NCI-H748 treated with DMSO at 0.1 percent for 48 hours (cell line): ENCODE measurements at places on chromosomes 16 and 17.
A peak's percentile ranks its signal among the peaks of the same experiment; 100 is the strongest.

- DNase-seq = no peak
Observed at GRCh38 chr17:50196036-50196435, 5.4 kb downstream of the COL1A1 start.

DNA sequence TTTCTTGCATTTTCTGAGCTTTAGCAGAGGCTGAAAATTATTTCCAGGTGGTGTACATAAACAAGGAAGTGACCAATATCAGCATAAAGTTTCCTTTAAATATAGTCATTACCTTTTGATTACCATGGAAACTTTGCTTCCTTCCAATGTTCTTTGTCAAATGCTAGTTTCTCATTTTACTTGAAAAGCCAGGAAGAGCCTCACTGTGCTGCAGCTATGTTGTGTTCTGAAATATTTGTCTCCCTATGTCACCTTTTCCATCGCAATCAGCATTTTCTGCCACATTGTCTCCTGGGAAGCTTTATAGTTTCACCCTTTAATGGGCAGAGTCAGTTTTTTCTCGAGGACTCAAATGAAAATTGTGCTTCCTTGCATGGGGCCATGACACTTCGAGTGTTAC, 496.0 kb downstream of the CDH8 start:
- DNase-seq = no peak

- no peak for DNase-seq
Observed at GRCh38 chr17:14061666-14062560, 7.4 kb upstream of the COX10 start.

DNA sequence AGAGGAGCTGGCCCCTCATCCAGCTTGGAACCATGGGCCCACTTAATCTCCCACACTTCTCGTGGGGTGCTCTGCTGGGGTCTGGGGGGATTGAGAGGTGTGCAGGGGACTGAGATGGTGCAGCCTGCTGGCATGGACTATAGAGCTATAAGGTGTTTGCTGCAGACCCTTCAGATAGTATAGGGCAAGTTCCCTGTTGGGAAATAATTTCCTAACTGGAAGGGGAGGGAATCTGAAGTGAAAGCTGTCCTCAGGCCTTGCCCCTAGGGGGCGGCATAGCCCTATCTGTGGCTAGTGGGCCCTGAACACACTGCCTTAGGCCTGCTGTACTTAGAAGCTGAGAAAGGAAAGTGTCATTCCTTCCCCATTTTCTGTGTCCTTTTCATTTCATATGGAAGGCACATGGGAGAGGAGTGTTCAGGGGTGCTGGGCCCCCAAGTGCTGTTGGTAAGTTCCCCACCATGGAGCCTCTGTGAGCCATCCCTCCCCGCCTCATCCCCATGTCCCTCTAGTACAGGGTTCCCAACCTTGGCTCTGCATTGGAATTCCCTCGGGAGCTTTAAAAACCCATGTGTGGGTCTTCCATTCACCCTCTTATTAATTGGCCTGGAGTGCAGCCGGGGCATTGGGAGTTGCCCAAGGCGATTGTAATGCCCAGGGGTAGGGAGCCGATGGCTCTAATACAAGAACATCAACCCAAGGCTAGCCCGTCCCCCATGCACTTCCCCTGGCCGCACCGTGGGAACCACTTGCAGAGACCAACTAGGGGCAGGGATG, 19.7 kb downstream of the GOSR2 start:
- peak; percentile 33 for DNase-seq

GRCh38 chr17:54903375-54903774, 2.7 kb downstream of the TOM1L1 start:
- DNase-seq = no peak

GRCh38 chr16:8251298-8251697, 339.0 kb downstream of the TMEM114 start:
- no peak for DNase-seq

DNA sequence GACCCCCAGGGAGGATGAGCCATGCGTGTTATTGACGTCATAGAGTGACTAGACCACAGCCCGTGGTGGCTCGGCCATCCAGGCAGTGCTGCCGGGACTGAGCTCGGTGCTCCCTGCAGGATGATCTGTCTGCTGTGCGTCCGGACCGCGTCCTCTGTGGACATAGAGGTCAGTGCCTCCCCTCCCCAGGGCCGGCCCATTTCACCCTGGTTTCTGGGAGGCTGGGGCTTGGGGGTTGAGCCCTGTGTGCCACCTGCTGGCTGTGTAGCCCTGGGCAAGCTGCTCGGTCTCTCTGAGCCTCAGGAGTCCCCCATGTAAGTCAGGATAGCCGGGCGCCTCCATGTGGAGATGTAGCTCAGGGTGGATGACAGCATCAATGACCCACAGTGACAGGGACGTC, 8.3 kb downstream of the TSC2 start:
- DNase-seq = no peak

DNA sequence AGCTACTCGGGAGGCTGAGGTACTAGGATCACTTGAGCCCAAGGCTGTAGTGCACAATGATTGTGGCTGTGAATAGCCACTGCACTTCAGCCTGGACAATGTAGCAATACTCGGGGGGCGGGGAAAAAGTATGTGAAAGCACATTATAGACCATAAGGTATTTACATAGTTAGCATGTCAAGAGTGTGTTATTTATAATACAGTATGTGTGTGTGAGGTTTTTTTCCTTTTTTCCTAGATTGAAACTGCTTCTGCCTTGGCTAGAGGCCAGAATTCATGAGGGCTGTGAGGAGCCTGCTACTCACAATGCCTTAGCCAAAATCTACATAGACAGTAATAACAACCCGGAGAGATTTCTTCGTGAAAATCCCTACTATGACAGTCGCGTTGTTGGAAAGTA, 30.5 kb downstream of the PTRH2 start:
- DNase-seq = no peak

- no peak for DNase-seq
Observed at GRCh38 chr17:82644148-82644547, 4.1 kb downstream of the WDR45B start.

GRCh38 chr16:50743581-50744225, 1.8 kb downstream of the CYLD start:
- no peak for DNase-seq

GRCh38 chr17:68383443-68384321, 73.6 kb downstream of the WIPI1 start:
- DNase-seq = no peak

- DNase-seq = no peak
Observed at GRCh38 chr16:70713824-70714223, 28.0 kb upstream of the MTSS2 start.

GRCh38 chr17:61416540-61417363, 17.1 kb downstream of the TBX2 start:
- peak; percentile 57 for DNase-seq
